Hepatocyte (in vitro differentiated cells): ENCODE measurements at places on chromosomes 13 and 19. TPM values are rescaled to one million over a fixed set of nuclear protein-coding genes. Genes with fewer than 3 reads are reported as not detected.

GRCh38 chr19:5775668-5776309, 8.8 kb downstream of the PRR22 start:
- no peak for DNase-seq

DNA sequence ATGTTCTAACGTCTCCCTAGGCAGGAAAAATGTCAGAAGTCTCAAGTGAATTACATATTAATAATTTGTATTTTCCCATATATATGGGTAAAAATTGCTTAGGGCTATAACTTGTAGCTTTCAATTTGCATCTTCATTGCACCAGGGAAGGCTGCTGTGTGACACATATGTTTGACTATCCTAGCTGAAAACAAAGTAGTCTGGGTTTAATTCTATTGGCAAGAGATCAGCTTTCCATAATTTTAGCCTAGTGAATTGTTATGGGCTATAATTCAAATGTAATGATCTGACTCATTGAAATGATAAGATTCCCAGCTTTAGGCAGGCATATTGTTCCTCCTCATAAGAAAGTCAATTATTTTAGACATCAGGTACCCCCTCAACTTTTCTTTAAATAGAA, 553.1 kb downstream of the DCT start:
- DNase-seq, result no peak

- no peak for DNase-seq
Observed at GRCh38 chr19:1014161-1015060, 6.5 kb downstream of the TMEM259 start.

- DNase-seq, result peak; percentile 71
Observed at GRCh38 chr13:49400755-49401659, 42.9 kb downstream of the CAB39L start.

Gene CCDC169
- 2.6 and 7.7 TPM in 2 replicates for total RNA-seq

- DNase-seq, result no peak
Observed at GRCh38 chr19:39818626-39819097, 15.3 kb downstream of the DYRK1B start.

Gene HDGFL2
- total RNA-seq, result 34.8 and 50.3 TPM in 2 replicates

- DNase-seq, result no peak
Observed at GRCh38 chr13:109233293-109233692, 553.1 kb downstream of the IRS2 start.

Gene ZNF493
- total RNA-seq, result 22.4 and 26.5 TPM in 2 replicates

DNA sequence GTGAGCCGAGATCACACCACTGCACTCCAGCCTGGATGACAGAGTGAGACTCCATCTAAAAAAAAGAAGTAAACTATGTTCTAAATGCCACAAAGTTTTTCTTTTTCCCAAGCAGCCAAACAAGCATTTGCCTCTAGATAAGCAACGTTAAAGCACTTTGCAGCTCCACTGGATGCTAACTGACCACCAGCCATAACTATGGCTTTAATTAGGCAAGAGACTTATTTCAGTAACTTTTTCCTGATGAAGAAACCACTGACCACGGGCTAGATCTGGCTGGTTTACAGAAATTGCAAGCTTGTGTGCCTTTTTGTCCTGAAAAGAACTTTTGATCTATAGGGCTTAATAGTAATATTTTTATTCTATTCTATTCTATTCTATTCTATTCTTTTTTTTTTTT, 22.1 kb downstream of the CD70 start:
- no peak for DNase-seq

GRCh38 chr13:73189362-73189761, 130.6 kb downstream of the KLF5 start:
- peak; percentile 21 for DNase-seq

Gene NAPSA
- 7.3 and 12.4 TPM in 2 replicates for total RNA-seq

GRCh38 chr13:55566334-55566733, 1574.4 kb upstream of the PRR20A start:
- no peak for DNase-seq

Gene GRK1
- 0.16 and 0.17 TPM in 2 replicates for total RNA-seq

Gene PSG3
- total RNA-seq, result not detected in 2 replicates

Gene IZUMO1
- 0.40 and 0.57 TPM in 2 replicates for total RNA-seq

Gene DNAAF3
- 0.17 and 1.9 TPM in 2 replicates for total RNA-seq

GRCh38 chr19:29965492-29965891, 23.5 kb downstream of the URI1 start:
- no peak for DNase-seq

GRCh38 chr19:38168637-38169036, 55.4 kb downstream of the DPF1 start:
- no peak for DNase-seq

GRCh38 chr13:30371649-30372265, 50.5 kb upstream of the UBE2L5 start:
- peak; percentile 78 for DNase-seq

DNA sequence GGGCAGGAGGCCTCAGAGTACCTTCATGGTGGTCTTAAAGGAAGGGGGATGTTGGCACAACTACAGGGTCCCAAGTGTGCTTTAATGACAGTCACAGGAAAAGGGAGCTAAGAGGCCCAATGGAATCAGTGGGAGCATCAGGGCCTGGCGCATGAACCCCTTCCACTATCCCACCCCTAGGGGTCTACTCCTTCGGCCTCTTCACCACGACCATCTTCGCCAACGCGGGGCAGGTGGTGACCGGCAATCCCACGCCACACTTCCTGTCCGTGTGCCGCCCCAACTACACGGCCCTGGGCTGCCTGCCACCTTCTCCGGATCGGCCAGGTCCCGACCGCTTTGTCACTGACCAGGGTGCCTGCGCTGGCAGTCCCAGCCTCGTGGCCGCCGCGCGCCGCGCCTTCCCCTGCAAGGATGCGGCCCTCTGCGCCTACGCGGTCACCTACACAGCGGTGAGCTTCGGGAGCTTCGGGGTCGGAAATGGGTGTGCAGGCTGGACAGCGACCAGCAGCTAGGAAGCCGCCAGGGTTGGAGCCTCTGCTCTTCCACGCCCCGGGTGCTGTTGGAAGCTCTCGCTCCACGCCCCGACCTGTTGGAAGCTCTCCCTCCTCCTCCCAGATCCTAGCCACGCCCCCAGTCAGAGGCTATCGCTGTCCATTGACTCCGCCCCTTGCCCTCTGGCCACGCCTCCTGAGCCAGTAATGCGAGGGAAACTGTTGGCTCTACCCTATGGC, 6.0 kb downstream of the PLPPR2 start:
- peak; percentile 88 for DNase-seq

Gene FRY
- 3.7 and 6.4 TPM in 2 replicates for total RNA-seq

Gene FGF9
- total RNA-seq, result 1.7 and 2.0 TPM in 2 replicates

GRCh38 chr19:49474542-49474924, 518 bp downstream of the FLT3LG start:
- DNase-seq, result peak; percentile 6

- no peak for DNase-seq
Observed at GRCh38 chr13:73273745-73274144, 214.9 kb downstream of the KLF5 start.

Gene RFXAP
- total RNA-seq, result 2.7 and 2.9 TPM in 2 replicates

DNA sequence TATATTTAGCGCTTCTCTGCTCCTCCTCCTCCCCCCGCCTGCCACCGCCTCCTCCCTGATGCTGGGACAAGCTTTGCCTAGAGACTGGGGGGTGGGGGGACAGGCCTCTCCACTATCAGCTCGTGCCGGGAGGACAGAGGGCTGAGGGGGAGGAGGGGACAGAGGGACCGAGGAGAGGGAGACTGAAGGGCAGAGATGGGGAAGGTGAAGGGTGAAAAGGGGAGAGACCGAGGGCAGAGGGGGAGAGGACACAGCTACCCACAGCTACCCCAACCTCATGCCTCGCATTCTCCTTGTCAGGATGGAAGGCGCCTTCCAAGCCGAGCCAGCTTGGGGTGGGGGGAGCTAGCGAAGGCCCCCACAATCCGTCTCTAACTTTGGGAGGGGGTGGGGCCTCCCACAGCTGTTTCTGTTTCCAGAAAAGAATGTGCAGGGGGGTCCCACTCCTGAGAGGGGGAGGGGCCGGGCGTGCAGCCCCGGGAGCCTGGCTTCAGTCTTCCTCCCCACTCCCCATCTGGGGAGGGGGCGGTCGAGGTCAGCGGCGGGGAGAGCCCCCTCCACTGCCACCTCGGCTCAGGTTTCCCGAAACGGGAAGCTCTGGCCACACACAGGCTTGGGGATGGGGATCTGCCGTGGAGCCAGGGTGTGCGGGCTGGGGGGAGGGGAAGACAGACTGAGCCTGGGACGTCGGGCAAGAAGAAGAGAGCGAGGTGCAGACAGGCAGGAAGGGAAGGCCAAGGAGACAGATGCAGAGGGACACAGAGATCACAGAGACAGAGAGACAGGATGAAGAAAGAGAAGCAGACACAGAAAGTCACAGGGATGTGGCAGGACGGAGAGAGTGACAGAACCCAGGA, 1.6 kb downstream of the DACT3 start:
- DNase-seq, result peak; percentile 61

GRCh38 chr13:109899316-109899715, 112.9 kb upstream of the IRS2 start:
- no peak for DNase-seq

Gene METTL21C
- not detected in 2 replicates for total RNA-seq

Gene EHD2
- 17.8 and 20.8 TPM in 2 replicates for total RNA-seq

GRCh38 chr13:65460136-65460535, 1770.0 kb downstream of the PCDH9 start:
- DNase-seq, result no peak

DNA sequence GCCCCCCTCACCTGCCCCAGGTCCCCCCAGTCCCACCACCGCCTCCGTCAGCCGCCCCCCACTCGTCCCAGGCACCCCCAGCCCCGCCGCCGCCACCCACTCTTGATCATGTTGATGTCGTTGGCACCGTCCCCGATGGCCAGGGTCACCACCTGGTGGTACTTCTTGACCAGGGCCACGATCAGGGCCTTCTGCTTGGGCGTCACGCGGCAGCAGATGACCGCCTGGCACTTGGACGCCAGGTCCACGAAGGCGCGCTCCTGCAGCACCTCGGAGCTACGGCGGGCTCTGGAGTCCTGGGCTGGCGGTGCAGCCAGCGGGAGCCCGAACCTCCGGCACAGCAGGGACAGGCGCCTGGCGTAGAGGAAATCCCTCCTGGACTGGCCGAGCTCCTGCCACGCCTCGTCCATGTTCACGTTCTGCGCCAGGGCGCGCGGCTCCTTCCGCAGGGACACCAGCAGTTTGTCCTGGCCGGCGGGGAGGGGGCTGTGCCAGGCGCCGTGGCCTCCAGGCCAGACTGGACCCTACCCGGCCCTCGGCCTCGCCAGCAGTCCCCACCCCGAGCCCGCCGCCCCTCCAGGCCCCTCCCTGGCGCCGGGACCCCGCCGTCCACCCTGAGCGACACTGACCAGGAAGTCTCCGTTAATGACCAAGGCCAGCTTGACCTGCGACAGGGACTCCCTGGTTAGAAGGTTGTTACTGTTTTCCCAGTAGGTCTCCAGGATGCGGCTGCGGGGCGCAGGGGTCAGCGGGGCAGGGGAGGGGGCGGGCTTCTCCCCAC, 22.6 kb downstream of the ATP8B3 start:
- no peak for DNase-seq

GRCh38 chr13:111158136-111158805, 43.2 kb downstream of the ARHGEF7 start:
- DNase-seq, result no peak

- DNase-seq, result peak; percentile 64
Observed at GRCh38 chr19:1624458-1624857, 19.2 kb upstream of the UQCR11 start.
